ENCODE measurements at places on chromosomes 1 and 21. TPM values are rescaled to one million over a fixed set of nuclear protein-coding genes. Genes with fewer than 3 reads are reported as not detected.

GRCh38 chr1:93820554-93821422, 58.2 kb downstream of the DNTTIP2 start:
- H3K4me3 ChIP-seq: no peak overlapping the region
- no peak for DNase-seq
- H3K27me3 ChIP-seq: peaks cover 10% of the 10 kb centered on the region
- peaks cover 20% of the 10 kb centered on the region for H3K4me1 ChIP-seq

GRCh38 chr1:101235696-101236515, 913 bp upstream of the S1PR1 start:
- peak overlapping the region; percentile 96 for H3K27ac ChIP-seq
- peaks cover 52% of the 10 kb centered on the region for H3K4me1 ChIP-seq
- DNase-seq: peak; percentile 78
- H3K36me3 ChIP-seq: peaks cover 66% of the 10 kb centered on the region

SNAP47 gene
- total RNA-seq: 29.3 TPM

ACTRT2 gene
- not detected for total RNA-seq

DNA sequence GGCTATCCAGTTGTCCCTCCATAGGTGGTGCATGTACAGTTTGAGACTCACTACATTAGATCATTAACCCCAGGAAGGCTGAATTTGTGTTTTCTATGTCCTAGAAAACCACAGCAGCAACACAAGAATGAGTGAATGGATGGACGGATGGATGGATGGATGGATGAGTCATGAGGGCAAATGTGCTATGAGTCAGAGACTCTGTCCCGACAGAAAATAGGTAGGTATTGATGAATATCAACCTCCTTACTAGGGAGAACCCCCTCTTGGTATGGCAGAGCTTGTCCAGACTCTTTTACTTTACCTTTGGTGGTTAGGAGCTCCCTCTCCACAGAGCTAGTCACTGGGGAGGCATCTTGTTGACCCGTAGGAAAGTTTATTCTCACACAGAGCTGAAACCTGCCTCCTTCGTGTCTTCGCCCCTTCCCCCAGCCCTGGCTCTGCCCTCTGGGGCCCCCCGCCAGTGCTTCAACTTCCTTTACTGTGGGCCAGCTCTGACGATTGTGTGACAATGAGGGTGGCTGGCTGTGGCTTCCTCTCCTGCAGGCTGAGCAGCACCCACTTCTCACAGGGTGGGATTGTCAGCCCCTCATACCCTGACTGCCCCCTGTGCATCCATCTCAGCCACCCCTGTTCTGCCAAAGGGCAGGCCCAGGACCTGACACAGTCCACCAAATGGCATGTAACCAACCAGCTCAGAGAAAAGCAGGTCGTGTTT, 145.2 kb downstream of the FOXD2 start:
- no peak overlapping the region for H3K4me3 ChIP-seq
- peaks cover 8% of the 10 kb centered on the region for H3K27me3 ChIP-seq
- H3K4me1 ChIP-seq: peaks cover 1% of the 10 kb centered on the region
- DNase-seq: no peak

DNA sequence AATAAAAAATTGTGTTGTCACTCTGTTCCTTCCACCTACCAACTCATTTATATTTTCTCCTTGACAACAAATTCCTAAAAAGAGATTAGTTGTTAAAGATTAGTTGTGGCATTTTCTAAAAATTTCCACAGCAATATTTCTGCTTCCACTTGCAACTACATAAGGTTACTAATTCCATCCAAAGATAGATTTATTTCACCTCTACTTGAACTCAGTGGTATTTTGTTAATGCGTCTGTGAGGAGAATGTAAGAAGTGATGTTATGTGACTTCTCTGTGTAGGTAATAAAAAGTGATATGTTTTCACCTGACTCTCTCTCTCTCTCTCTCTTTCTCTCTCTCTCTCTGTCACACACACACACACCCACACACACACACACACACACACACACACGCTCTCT, 1104.8 kb downstream of the AMY1C start:
- H3K4me1 ChIP-seq: no peaks in the 10 kb centered on the region
- H3K4me3 ChIP-seq: no peak overlapping the region
- H3K27me3 ChIP-seq: no peaks in the 10 kb centered on the region
- DNase-seq: no peak
- H3K36me3 ChIP-seq: no peaks in the 10 kb centered on the region
- no peak overlapping the region for H3K27ac ChIP-seq

GRCh38 chr1:3868464-3869006, 11.3 kb downstream of the DFFB start:
- no peak overlapping the region for H3K4me3 ChIP-seq
- no peak overlapping the region for H3K27ac ChIP-seq
- no peak for DNase-seq
- H3K36me3 ChIP-seq: peaks cover 22% of the 10 kb centered on the region
- H3K27me3 ChIP-seq: no peaks in the 10 kb centered on the region

- no peaks in the 10 kb centered on the region for H3K36me3 ChIP-seq
- H3K4me1 ChIP-seq: no peaks in the 10 kb centered on the region
- no peak for DNase-seq
Measured at GRCh38 chr1:14100444-14100843, 400.5 kb downstream of the PRDM2 start.

- no peak for DNase-seq
- H3K27me3 ChIP-seq: no peaks in the 10 kb centered on the region
- no peaks in the 10 kb centered on the region for H3K36me3 ChIP-seq
- H3K4me1 ChIP-seq: no peaks in the 10 kb centered on the region
Measured at GRCh38 chr1:34013958-34014737, 150.3 kb downstream of the HMGB4 start.

- no peaks in the 10 kb centered on the region for H3K27me3 ChIP-seq
- DNase-seq: no peak
- H3K27ac ChIP-seq: no peak overlapping the region
- peaks cover 20% of the 10 kb centered on the region for H3K4me1 ChIP-seq
Measured at GRCh38 chr1:204443260-204443619, 31.6 kb upstream of the PPP1R15B start.

DNA sequence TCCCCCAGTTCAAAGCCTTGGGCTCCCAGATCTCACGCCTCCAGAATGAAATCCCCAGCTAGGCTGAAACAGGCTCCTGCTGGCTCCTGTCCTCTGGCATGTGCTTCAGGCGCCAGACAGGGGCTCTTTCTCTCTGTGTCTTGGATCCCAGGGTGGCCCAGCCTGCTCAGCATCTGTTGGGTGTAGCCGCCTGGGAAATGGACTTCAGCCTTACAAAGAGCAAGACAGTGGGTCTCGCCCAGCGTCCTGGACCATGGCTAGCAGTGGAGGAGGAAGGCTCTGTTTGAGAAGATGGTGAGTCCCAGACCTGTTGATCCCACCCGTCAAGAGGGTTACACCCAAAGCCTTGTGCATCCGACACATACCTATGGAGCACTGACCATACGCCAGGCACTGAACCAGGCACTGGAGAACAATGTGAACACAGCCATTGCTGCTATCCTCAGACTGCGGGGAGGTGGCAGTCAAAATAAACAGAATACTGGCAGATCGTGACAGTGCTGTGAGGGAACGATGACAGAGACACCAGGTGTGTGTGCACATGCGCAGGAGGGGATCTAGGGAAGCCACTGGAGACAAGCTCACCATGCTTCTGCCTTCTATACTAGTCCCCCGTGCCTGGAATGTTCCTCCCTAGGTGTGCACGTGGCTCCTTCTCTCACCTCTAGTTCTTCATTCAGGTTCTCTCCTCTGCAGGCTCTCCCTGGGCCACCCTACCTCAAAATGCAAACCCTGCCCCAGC, 93.0 kb upstream of the GCLM start:
- H3K27me3 ChIP-seq: peaks cover 26% of the 10 kb centered on the region
- H3K36me3 ChIP-seq: no peaks in the 10 kb centered on the region
- no peaks in the 10 kb centered on the region for H3K4me1 ChIP-seq
- H3K4me3 ChIP-seq: no peak overlapping the region

DNA sequence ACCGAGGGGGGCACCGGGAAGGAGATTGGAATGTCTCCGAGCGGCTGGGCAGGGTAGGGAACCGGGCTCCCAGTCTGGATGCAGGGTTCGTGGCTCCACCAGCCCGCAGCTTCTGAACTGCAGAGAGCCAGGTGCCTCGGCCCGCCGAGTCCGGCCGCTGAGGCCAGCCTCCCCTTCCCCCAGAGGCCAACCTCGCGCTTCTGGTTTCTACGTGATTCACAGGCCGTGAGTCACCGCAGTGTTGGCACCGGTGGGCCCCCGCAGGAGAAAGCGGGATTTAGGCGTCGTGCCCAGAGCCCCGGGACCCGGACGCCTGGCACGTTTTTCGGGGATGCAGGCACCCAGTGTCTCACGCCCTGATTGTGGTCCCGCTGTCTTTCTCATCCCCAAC, 458 bp downstream of the CRABP2 start:
- peaks cover 52% of the 10 kb centered on the region for H3K27me3 ChIP-seq
- no peak overlapping the region for H3K4me3 ChIP-seq
- no peaks in the 10 kb centered on the region for H3K36me3 ChIP-seq
- H3K4me1 ChIP-seq: peaks cover 13% of the 10 kb centered on the region
- DNase-seq: no peak

DNA sequence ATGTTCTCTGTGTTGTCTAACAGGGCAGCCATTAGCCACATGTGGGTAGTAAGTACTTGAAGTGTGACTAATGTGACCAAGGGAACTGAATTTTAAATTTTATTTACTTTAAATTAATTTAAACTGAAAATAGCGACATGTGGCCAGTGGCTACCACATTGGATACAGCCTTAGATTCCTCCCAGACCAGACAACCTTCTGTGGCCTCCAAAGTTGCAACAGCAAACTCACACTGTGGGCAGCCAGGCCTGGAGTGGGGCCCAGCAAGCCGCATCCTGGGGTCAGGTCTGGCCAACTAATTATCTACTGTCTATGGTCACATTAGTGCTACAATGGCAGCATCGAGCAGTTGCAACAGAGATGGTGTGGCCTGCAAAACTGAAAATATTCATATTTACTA, 11.7 kb downstream of the EIF2D start:
- H3K36me3 ChIP-seq: peaks cover 66% of the 10 kb centered on the region
- no peaks in the 10 kb centered on the region for H3K27me3 ChIP-seq
- no peaks in the 10 kb centered on the region for H3K4me1 ChIP-seq
- no peak for DNase-seq
- no peak overlapping the region for H3K4me3 ChIP-seq

- H3K27me3 ChIP-seq: no peaks in the 10 kb centered on the region
- peak overlapping the region; percentile 38 for H3K27ac ChIP-seq
- no peak overlapping the region for H3K4me3 ChIP-seq
- peaks cover 20% of the 10 kb centered on the region for H3K4me1 ChIP-seq
Measured at GRCh38 chr1:246875041-246876026, 56.4 kb downstream of the AHCTF1 start.

GRCh38 chr1:39317910-39318633, 113.6 kb downstream of the MACF1 start:
- peaks cover 4% of the 10 kb centered on the region for H3K4me1 ChIP-seq
- no peak for DNase-seq
- no peaks in the 10 kb centered on the region for H3K27me3 ChIP-seq
- peak overlapping the region; percentile 28 for H3K27ac ChIP-seq
- peaks cover 83% of the 10 kb centered on the region for H3K36me3 ChIP-seq

DNA sequence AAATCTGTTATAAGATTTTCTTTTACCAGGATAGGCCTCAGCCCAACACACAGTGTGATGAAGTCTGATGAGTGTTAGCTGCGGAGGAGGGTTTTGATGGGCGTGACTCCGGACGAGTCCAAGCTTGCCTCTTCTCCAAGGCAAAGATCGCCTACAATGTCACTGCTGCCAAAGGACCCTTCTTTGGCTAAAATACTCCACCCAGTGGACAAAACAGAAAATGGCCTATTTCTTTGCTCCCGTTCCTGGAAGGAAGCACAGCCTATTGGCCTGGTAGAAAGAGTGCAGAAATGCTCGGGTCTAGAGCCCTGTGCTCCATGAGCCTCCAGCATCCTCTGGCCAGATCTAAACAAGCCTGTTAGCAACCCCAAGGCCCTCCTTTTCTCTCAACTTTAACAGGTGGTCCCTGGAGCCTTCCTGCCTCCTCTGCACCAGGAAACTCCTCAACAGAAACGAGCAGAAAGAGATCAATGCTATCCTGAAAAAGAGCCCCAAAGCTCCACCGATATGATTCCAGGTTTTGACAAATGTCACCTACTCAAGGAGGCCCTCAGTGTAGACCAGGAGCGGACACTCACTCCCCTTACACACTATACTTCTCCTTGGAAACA, 3.4 kb upstream of the CASQ2 start:
- no peaks in the 10 kb centered on the region for H3K4me1 ChIP-seq
- H3K27me3 ChIP-seq: peaks cover 8% of the 10 kb centered on the region
- H3K27ac ChIP-seq: no peak overlapping the region
- DNase-seq: no peak
- no peak overlapping the region for H3K4me3 ChIP-seq
- no peaks in the 10 kb centered on the region for H3K36me3 ChIP-seq

DNA sequence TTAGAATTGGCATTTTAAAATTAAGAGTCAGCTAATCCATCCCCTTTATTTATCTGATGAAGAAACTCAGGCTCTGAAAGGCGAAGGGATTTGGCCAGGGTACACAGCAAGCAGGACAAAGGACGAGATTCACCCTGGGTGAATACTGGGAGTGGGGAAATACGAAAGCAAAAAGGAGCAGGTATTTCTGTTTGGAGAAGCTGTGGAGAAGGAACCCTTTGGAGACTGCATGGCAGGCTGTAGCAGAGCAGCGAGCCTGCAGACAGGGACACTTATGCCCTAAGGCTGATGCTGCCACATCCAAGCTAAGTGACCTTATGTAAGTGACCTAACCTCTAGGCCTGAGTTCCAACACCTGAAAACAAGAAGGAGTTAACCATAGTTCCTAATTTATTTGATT, 207.2 kb upstream of the C1orf87 start:
- H3K27me3 ChIP-seq: no peaks in the 10 kb centered on the region
- no peak overlapping the region for H3K4me3 ChIP-seq
- H3K36me3 ChIP-seq: no peaks in the 10 kb centered on the region
- DNase-seq: no peak

DNA sequence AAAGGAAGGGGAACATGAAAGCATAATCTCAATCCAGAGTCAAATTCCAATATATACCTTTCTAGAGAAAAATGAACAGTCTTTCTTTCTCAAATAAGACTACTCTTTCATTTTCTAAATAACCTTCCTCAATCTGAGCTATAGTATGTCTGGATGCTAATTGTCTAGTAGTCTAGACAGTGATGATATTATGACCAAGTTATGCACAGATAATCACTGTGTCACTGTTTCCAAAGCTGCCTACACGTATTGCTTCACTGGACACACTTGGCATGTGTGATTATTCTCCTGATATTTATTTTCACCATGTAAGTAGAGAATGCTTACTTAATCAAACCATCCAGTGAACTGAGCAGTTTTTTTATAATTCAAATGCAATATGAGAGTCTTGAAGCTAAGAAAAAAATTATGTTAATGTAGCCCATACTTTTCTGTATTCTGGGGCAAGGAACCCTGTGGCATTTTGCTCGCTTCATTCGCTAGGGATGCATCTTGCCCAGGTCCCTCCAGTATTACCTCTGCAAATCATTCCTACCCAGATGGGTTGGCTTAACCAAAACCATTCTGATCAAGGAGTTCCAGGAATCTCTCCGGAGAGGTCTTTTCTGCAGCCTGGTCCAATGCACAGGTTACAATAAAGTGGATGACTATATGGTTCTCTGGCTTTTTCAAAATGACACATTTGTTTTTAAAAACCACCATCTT, 303.1 kb upstream of the RUNX1 start:
- H3K36me3 ChIP-seq: peaks cover 4% of the 10 kb centered on the region
- H3K27me3 ChIP-seq: no peaks in the 10 kb centered on the region
- DNase-seq: no peak
- H3K27ac ChIP-seq: no peak overlapping the region

B3GALNT2 gene
- total RNA-seq: 15.8 TPM

- no peaks in the 10 kb centered on the region for H3K4me1 ChIP-seq
- no peak for DNase-seq
- no peak overlapping the region for H3K27ac ChIP-seq
- no peaks in the 10 kb centered on the region for H3K27me3 ChIP-seq
Measured at GRCh38 chr1:201606096-201606495, 67.2 kb downstream of the NAV1 start.
